ENCODE measurements at places on chromosomes 4 and X. TPM values are rescaled to one million over a fixed set of nuclear protein-coding genes. Genes with fewer than 3 reads are reported as not detected.

NPNT gene
- total RNA-seq, result 0.33 TPM

PAK3 gene
- total RNA-seq, result 0.66 TPM

RPA4 gene
- total RNA-seq, result 0.16 TPM

SYTL5 gene
- total RNA-seq, result 0.06 TPM

ZNF157 gene
- total RNA-seq, result 0.72 TPM

S100P gene
- total RNA-seq, result 0.70 TPM

ATP2B3 gene
- not detected for total RNA-seq

UGT2B17 gene
- not detected for total RNA-seq

CFAP97 gene
- 29.8 TPM for total RNA-seq

SPANXC gene
- not detected for total RNA-seq
